ENCODE measurements at places on chromosomes 1 and 21. TPM values are rescaled to one million over a fixed set of nuclear protein-coding genes. Genes with fewer than 3 reads are reported as not detected.
A peak's percentile ranks its signal among the peaks of the same experiment; 100 is the strongest.

- DNase-seq, result no peak
- H3K27me3 ChIP-seq, result no peaks in the 10 kb centered on the region
- H3K27ac ChIP-seq, result peak overlapping the region; percentile 27
- peaks cover 3% of the 10 kb centered on the region for H3K36me3 ChIP-seq
Observed at GRCh38 chr1:226181996-226182714, 4.4 kb downstream of the ACBD3 start.

- no peaks in the 10 kb centered on the region for H3K4me1 ChIP-seq
- no peak overlapping the region for H3K27ac ChIP-seq
- H3K4me3 ChIP-seq, result no peak overlapping the region
- DNase-seq, result no peak
Observed at GRCh38 chr21:17200250-17200649, 312.6 kb upstream of the CXADR start.

DNA sequence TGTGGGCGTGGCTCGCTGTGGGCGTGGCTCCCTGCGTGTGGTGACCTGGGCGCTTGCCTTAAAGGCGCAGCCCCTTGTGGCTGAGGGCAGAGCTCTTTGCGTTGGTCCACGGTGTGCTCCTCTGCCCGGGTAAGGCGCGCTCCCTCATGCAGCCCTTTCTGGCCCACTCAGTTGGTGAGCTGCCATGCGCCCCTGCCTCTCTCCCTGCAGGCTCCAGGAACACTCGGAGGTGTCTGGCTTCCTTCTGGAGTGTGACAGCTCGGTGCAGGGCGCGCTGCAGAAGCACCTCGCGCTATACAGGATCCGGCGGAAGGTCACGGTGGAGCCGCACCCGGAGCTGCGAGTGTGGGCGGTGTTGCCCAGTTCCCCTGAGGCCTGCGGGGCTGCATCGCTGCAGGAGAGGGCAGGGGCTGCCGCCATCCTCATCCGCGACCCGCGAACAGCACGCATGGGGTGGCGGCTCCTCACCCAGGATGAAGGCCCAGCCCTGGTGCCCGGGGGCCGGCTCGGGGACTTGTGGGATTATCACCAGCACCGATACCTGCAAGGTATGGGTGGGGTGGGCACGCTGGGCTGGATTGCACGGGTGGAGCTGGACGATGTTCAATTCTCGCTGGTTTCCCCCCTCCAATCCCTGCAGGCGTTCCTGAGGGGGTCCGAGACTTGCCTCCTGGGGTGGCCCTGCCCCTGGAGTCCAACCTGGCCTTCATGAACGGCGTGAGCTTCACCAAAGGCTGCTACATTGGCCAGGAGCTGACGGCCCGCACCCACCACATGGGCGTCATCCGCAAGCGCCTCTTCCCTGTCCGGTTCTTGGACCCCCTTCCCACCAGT, 9.1 kb downstream of the IBA57 start:
- no peak overlapping the region for H3K4me3 ChIP-seq
- H3K27me3 ChIP-seq, result no peaks in the 10 kb centered on the region
- no peaks in the 10 kb centered on the region for H3K4me1 ChIP-seq
- H3K36me3 ChIP-seq, result peaks cover 7% of the 10 kb centered on the region
- H3K27ac ChIP-seq, result no peak overlapping the region

DNA sequence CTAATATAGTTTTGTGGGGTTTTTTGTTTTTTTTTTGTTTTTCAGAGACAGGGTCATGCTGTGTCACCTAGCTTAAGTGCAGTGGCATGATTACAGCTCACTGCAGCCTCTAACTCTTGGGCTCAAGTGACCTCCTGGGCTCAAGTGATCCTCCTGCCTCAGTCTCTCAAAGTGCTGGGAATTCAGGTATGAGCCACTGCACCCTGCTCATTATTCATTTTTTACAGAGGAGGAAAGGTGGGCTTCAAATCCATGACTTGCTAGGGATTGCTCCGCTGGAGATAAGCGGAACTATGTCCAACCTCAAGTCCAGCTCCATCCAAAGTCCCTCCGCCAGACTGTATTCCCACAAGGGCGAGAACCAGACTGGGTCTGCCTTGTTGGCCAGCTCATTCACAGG, 8.0 kb upstream of the SPOCD1 start:
- DNase-seq, result no peak
- no peak overlapping the region for H3K27ac ChIP-seq
- H3K4me1 ChIP-seq, result no peaks in the 10 kb centered on the region
- H3K36me3 ChIP-seq, result no peaks in the 10 kb centered on the region
- H3K4me3 ChIP-seq, result no peak overlapping the region
- no peaks in the 10 kb centered on the region for H3K27me3 ChIP-seq

Gene SYCP1
- total RNA-seq, result not detected

- no peaks in the 10 kb centered on the region for H3K4me1 ChIP-seq
- H3K27me3 ChIP-seq, result no peaks in the 10 kb centered on the region
- no peaks in the 10 kb centered on the region for H3K36me3 ChIP-seq
- no peak overlapping the region for H3K27ac ChIP-seq
- H3K4me3 ChIP-seq, result no peak overlapping the region
Observed at GRCh38 chr1:161483361-161483760, 21.9 kb upstream of the FCGR2A start.

GRCh38 chr21:24200052-24200451, 1407.2 kb downstream of the MRPL39 start:
- no peaks in the 10 kb centered on the region for H3K4me1 ChIP-seq
- H3K4me3 ChIP-seq, result no peak overlapping the region

GRCh38 chr1:206003854-206004800, 932 bp upstream of the RAB7B start:
- no peaks in the 10 kb centered on the region for H3K27me3 ChIP-seq
- peak overlapping the region; percentile 58 for H3K27ac ChIP-seq
- DNase-seq, result no peak
- H3K36me3 ChIP-seq, result no peaks in the 10 kb centered on the region
- peaks cover 17% of the 10 kb centered on the region for H3K4me1 ChIP-seq
- no peak overlapping the region for H3K4me3 ChIP-seq
